Effector memory CD8-positive, alpha-beta T cell (primary cell): ENCODE measurements at places on chromosomes 13 and 19.

DNA sequence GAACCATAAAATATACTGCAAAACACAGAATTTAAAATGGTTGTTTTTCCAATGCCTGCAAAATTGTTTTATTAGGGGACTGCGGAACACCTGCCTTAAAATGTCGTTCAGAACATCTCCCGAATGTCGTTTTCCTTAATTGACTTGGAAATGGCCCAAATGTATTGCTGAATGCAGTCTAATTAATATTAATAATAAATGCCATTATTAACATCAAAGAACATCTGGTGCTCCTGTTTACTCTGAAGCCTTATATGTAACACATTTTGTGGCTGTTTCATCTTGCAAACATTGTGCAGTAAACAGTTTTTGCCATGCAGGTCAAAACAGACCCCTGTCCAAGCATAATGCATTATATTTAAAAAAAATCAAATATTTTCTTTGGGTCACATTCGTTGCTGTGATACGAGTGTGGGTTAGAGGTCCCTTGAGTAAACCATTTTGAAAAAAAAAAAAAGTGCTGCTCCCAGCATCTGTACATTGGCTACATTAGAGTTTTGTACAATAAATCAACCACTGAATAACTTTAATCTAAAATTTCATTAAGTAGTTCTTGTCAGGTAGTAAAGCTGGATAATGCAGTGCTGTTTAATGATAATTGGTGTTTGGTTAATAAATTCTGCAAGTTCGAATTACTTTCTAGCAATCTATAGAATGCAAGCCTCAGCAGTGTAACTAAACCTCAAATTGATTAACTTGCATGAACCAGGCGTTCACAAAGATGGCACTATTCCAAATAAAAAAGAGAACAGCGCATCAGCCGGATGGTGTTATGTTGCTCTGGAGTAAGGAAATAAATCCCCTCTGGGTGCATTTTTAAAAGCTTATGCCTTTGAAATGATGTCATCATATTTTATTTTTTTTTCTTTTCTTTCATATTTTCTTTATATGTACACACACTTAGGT lies 140.2 kb downstream of the ZNF536 start:
- DNase-seq: no peak

GRCh38 chr19:50933640-50934039 lies 19.2 kb downstream of the KLK5 start:
- DNase-seq: no peak

DNA sequence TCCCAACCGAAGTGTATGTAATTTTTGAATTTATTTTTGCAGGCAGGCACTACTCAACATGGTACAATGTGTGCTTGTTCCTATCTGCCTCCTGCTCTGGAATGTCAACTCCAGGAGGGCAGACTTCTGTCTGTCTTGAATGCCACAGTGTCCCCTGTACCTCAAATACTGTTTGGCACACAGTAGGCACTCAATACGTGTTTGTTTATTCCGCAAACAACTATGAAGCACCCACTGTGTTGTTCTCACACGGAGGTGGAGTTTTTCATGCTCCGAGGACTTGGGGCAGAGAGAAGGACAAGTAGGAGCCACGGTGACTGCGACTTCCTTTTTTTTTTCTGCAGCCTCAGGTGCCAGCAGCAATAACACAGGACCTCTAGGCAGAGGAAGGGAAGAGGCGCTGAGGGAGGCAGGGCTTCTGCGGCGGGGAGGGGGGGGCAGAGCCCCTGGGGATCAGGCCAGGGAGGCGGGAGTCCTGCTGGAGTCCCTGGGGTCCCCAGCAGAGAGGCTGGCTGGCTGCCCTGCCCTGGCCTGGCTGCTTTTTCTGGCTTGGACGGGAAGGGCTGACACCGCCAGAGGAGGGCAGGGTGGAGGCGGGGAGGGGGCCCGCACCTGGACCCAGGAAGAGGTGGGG lies 29.3 kb upstream of the TNFAIP8L1 start:
- no peak for DNase-seq

DNA sequence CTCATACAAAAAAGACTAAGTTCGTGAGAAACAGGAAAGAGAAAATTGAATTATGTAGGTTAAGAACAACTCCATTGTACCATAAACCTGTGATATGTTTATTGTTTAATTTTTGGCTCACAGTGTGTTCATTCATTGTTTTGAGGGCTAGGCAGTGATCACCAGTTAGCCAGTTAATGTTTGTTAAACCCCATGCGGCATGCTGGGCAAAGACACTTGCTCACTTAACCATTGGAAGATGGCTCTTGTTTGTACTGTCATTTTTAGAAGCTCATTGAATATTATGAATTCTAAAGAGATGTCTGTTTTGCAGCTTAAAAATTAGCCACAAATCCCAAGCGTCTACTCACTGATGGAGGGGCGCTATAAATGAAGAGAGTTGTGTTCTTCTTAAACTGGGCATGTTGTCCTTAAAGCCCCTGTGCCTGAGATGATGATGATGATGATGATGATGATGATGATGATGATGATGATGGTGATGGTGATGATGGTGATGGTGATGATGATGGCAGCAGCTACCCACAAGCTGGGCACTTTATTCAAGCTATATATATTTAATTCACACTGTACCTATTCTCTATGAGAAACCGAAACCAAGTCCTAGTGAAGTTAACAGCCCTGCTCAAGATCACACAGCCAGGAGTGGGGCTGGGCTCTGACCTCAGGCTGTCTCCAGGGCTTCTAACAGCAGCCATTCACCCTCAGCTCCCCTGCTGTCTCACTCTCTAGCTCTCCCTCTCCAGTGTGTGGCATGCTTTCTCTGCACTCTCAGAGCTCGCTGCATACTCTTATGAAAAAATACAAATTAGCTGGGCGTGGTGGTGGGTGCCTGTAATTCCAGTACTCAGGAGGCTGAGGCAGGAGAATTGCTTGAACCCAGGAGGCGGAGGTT lies 169.1 kb downstream of the SHISA2 start:
- no peak for DNase-seq

- peak; percentile 35 for DNase-seq
Measured at GRCh38 chr19:2391118-2391725, 31.2 kb downstream of the TMPRSS9 start.

DNA sequence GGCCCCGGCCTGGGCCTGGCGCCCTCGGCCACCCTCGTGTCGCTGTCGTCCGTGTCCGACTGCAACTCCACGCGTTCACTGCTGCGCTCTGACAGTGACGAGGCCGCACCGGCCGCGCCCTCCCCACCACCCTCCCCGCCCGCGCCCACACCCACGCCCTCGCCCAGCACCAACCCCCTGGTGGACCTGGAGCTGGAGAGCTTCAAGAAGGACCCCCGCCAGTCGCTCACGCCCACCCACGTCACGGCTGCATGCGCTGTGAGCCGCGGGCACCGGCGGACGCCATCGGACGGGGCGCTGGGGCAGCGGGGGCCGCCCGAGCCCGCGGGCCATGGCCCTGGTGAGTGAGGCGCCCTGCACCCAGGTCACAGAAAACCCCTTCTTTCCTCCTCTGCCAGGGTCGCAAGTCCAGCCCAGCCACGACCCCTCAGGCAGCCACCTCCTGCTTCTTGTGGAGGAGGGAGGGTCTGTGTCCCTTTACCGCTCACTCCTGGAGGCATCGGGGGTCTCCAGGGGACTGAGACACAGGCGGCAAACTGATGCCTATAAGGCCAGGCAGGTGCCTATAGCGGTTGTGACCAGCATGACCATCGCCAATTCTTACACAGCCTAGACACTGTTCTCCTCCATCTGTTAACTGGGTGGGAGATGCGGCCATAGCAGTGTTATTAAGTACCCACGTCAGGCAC lies 4.2 kb downstream of the TTC9B start:
- no peak for DNase-seq

GRCh38 chr13:74966814-74967424 lies 515.0 kb downstream of the TBC1D4 start:
- DNase-seq: no peak

- DNase-seq: no peak
Measured at GRCh38 chr13:33003458-33004019, 12.7 kb upstream of the KL start.

- DNase-seq: no peak
Measured at GRCh38 chr13:98717256-98717655, 35.2 kb downstream of the SLC15A1 start.

DNA sequence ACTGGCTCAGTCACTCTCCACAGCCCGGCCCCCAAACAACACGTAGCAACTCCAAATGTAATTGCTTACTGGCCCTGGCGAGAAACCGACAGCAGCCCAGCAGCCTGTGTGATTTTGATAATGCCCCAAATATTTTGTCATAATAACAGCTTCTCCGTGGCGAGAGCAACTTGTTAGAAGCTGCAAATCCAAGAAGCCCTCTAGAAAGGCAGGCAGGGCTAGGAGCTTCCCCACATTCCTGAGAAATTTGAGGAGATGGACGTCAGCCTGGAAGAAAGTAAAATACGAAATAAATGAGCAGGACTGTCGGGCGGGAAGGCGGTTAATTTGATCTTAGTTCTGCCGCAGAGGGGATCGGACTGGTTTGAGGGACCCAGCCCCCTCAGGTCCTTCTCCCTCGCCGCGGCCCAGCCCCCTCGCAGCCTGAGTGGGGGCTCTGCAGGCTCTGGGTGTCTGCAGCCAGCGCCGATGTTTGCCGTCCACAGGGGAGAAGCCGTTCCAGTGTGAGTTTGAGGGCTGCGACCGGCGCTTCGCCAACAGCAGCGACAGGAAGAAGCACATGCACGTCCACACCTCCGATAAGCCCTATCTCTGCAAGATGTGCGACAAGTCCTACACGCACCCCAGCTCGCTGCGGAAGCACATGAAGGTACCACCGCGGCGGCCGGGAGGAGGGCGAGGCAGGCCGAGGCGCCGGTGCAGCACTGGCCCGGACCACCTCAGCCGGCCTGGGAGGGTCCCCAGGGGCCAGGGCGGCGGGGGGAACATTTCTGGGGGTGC lies 3.1 kb downstream of the ZIC2 start:
- no peak for DNase-seq

DNA sequence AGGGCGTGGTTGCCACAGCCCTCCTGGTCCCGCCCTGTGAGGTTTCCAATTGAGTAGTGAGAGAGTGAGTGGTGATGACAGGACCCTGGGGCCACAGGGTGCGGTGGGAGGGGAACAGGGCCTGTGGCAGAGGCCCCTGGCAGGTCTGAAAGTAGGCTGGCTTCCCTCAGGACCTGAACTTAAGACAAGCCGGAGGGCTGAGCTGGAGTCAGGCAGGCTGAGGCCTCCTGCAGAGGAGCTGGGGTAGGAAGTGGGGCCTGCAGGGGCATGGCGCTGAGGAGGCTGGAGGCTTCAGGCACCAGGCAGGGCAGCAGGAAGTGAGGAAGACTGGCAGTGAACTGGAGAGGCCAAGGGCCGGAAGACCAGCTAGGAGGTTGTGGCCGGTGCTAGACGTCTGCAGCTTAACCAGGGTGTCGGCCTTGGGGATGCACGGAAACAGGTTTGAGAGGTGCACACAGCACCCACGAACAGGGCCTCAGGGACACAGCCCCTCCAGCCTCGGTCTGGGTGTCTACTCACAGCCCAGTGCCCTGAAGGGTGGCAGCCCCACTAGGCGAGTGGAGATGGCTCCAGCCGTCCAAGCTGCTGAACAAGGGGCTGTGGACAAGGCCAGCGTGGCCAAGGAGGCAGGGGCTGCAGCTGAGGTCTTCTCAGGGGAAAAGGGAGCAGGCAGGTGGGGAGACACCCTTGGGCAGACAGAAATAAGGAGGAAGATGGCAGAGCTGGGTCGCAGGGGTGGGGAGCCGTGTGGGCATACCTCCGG lies 17.8 kb downstream of the POP4 start:
- peak; percentile 27 for DNase-seq

- no peak for DNase-seq
Measured at GRCh38 chr19:16166417-16166816, 6.9 kb downstream of the CIB3 start.

GRCh38 chr13:110937511-110938285 lies 22.8 kb upstream of the ANKRD10 start:
- no peak for DNase-seq

GRCh38 chr13:102012299-102013293 lies 389.3 kb downstream of the FGF14 start:
- no peak for DNase-seq

- no peak for DNase-seq
Measured at GRCh38 chr19:20964798-20965197, 41.7 kb downstream of the ZNF85 start.

- no peak for DNase-seq
Measured at GRCh38 chr19:8610936-8611300, 403 bp upstream of the ADAMTS10 start.

- DNase-seq: no peak
Measured at GRCh38 chr19:6516018-6516658, 14.0 kb upstream of the TUBB4A start.

GRCh38 chr13:42129033-42129432 lies 80.6 kb downstream of the DGKH start:
- no peak for DNase-seq

DNA sequence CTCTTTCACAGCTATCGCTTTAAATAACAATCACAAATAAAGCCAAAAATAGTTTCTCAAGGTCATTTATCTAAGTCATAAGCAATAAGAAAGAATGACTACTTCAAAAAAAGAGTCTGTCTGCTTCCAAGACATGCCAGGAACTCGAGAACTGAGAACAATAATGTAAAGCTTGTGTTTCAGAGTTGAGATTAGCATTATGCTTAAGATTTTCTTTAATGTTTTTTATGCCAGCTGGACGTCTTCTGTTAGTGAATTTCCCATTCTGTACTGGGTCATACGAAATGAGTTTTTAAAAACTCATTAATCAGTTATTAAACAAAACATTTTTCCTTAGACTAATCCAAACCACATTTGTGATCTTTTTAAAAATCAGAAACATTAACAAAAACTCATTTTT lies 3.2 kb upstream of the SPRYD7 start:
- no peak for DNase-seq
